Calu3 (cell line): ENCODE measurements at places on chromosomes 4 and X.
A peak's percentile ranks its signal among the peaks of the same experiment; 100 is the strongest.

DNA sequence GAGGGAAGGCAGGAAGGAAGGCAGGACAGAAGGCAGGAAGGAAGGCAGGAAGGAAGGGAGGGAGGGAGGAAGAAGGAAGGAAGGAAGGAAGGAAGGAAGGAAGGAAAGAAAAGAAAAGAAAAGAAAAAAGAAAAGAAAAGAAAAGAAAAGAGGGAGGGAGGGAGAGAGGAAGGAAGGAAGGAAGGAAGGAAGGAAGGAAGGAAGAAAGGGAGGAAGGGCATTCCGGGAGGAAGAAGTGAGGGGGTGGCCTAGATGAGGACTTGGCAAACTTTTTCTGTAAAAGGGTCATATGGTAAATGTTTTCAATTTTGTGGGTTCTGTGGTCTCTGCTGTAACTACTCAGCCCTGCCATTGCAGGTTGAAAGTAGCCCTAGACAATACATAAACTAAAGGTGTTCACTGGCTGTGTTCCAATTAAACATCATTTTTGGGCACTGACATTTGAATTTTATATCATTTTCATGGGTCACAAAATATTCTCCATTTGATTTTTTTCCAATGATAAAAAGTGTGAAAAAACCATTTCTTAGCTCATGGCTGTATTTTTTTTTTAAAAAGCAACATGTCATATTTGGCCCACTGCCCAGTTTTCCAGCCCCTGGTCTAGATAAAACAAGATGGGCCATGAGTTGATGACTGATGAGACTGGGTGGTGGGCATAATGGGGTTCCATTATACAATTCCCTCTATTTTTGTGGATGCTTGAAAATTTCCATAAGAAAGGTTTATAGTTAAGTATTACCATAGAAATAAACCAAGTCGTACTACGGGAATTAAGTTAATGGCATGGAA lies 3.1 kb downstream of the ZNF630 start:
- DNase-seq = no peak

DNA sequence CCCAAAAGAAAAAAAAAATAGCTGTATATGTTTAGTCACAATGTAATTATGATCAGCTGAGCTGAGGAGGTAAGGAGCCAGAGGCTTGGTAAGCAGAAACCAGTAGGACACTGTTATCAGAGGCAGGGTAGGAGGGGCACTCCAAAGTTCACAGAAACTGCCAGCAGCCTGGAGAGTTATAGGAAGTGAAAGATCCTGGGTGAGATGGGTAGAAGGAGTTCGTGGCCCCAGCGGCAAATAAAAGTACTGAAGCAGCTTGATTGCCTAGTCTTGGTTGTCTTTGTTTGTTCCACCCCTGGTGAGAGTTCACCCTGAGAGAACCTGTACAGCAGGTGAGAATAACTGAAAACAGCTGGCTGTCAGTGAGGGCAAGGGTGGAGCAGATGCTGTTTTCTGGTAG lies 340.8 kb downstream of the ADGRL3 start:
- peak; percentile 28 for DNase-seq

GRCh38 chrX:153530411-153531129 lies 13.1 kb downstream of the ATP2B3 start:
- DNase-seq = no peak

DNA sequence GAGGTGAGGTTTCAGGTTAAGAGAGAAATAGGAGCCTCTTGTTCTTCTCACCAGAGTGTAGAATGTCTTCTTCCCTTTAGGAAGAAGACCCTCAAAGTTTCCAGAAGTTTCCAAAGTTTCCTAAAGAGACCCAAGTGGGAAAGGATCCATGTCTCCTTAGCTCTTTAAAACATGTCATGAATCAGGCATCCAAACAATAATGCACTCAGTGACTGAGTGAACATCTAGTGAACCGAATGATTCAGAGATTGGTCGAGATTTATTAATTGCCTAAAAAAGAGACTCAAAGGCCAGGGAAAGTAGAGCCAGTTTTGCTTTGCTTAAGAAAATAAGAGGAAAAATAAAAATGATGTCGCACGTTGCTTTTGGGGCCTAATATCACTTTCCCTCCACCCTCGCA lies 29.4 kb downstream of the FGF5 start:
- no peak for DNase-seq

- DNase-seq = no peak
Measured at GRCh38 chr4:149553959-149554520, 261.6 kb downstream of the IQCM start.

DNA sequence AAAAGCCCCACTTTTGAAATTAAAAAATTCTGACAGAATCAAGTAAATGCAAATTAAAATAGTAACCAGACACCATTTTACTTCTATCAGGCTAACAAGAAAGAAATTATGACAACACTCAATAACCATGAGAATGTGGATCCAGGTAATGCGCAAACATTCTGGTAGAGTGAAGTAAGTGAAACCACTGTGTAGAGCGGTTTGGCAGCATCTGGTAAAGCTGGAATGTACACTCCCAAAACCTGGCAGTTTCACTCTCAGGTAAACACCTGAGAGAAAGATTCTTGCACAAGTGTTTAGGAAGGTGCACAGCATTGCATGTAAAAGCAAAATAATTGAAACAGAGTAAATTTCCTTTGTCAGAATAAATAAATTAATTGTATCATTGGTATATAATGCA lies 81.8 kb downstream of the TRIML1 start:
- DNase-seq = no peak

DNA sequence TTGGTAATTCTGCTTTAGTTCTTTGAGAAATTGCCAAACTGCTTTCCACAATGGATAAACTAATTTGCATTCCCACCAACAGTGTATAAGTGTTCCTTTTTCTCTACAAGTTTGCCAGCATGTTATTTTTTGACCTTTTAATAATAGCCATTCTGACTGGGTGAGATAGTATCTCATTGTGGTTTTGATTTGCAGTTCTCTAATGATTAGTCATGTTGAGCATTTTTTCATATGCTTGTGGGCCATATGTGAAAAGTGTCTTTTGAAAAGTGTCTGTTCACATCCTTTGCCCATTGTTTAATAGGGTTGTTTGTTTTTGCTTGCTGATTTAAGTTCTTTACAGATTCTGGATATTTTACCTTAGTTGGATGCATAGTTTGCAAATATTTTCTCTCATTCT lies 25.9 kb downstream of the ENPEP start:
- no peak for DNase-seq

- no peak for DNase-seq
Measured at GRCh38 chr4:17515445-17516407, 761 bp downstream of the CLRN2 start.

DNA sequence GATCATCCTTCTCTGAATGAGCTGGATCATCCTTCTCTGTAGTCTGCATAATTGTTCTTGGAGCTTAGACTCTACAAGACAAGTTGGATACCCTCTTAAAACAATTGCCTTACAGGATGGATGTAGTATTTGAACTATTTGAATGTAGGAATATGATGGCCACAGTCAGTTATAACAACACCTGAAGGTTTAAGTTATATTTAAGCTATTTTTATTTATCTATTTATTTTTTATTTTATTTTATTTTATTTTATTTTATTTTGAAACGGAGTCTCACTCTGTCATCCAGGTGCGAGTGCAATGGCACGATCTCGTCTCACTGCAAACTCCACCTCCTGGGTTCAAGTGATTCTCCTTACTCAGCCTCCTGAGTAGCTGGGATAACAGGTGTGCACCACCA lies 149.9 kb upstream of the SLIT2 start:
- DNase-seq = no peak

GRCh38 chr4:153555730-153556434 lies 89.7 kb downstream of the TMEM131L start:
- no peak for DNase-seq

DNA sequence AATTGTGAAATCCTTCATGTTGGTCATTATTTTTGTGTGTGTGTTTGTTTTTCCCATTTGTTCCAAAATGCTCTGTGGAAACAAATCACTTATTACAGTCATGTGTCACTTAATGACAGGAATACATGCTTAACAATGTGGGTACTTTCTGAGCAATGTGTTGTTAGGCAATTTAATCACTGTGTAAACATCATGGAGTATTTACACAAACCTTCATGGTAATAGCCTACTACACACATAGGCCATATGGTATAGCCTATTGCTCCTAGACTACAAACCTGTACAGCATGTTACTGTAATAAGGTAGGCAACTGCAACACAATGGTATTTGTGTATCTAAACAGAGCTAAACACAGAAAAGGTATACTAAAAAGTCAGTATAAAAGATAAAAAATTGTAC lies 388.9 kb upstream of the PPP1R2C start:
- DNase-seq = no peak

- no peak for DNase-seq
Measured at GRCh38 chr4:129966175-129966574, 870.2 kb downstream of the C4orf33 start.

GRCh38 chr4:91527056-91527455 lies 776.7 kb upstream of the GRID2 start:
- no peak for DNase-seq

DNA sequence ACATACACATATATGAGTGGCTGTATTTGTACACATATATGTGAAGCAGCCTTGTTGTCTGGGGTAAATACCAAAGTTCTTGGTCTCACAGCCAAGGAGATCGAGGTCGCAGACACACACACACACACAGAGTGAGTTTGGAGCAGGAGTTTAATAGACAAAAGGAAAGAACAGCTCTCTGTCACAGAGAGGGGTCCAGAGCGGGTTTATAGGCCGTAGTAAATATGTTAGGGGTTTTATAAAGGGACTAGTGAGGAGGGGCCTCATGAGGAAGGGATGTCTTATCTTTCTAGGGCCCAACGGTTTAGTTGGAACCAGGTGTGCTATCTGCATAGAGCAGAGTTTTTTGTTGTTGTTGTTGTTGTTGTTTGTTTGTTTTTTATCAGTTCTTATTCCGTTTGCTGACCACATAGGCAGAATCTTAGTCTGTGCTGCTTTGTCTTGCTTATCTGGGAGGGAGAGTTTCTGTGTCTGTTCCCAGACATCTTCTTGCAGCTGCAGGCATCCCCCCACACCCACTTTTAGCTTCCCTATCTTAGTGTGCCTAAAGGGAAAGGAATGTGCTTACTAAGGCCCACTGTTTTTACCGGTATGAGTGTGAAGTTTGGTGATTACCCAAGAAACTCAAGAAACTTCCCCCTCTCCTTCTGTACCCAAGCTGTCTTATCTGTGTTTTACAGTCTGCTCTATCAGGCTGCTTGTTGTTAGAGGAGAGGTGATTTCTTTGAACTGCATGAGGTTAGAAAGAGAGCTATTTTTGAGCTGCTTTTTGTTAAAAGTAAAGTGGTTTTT lies 91.9 kb downstream of the TENT5D start:
- DNase-seq = peak; percentile 18

- DNase-seq = no peak
Measured at GRCh38 chr4:52425751-52426326, 233.3 kb downstream of the USP46 start.

- no peak for DNase-seq
Measured at GRCh38 chr4:108166038-108166437, 2.7 kb downstream of the LEF1 start.

DNA sequence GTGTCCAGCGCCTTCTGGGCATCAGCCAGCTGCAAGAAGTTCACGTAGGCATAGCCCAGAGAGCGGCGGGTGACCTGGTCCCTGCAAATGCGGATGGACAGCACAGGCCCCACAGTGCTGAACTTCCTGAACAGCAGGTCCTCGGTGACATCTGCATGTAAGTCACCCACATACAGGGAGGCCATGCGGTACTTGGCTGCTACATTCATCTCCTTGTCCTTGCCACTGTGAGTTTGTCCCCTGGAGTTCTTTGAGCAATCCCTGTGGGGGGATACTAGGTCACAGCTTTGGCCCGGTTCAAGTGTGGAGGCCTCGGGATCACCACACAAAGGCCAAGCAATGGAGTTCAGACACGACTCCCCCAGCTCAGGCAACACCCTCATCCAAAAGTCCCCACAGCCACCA lies 776 bp downstream of the PABPC4L start:
- no peak for DNase-seq

DNA sequence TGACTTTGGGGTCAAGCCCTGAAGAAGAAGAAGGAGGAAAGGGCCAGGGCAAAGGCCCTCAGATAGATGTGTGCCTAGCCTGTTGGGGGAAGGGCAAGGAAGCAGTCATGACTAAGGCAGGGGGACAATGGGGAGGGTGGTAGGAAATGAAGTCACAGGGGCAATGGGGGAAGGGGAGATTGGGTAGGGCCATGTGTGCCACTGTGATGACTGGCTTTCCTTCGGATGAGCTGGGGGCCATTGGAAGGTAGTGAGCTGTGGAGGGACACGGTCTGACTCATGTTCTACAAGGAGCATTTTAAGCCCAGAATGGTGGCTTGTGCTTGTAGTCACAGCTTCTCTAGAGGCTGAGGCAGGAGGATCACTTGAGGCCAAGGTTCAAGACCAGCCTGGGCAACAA lies 642.0 kb downstream of the MID1IP1 start:
- DNase-seq = no peak

- DNase-seq = no peak
Measured at GRCh38 chrX:139795196-139795595, 87.2 kb upstream of the MCF2 start.

DNA sequence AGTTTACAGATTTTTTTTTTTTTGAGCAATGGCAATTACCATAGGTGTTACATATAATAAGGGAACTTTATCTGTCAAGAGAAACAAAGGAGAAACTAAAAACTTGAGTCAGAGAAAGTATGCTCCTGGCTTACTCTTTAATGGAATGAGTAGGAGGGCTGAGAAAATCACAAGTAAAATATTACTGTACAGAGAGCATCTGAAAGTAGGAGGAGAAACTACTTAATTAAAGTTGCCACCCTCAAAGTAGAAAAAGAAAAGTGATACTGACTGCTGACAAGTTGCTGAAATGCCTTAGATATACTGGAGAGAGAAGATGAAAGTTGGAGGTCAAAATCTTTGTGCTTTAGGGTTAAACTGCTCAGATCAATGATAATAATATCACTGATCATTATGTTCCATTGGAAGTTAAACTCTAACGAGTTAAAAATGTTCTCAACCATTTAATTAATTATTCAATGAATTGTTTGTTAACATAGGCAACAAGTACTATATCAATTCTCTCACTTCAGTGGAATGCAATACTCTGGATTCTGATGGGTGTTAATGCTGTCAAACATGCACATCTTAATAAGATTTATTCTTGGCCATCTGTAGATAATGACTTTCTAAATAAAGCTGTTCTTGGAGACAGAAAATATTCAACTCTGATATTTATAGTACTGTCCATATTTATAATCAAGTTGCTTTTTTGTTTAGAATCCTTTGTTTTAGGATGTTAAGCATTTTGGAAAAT lies 61.2 kb upstream of the CAMK2D start:
- DNase-seq = no peak

- DNase-seq = no peak
Measured at GRCh38 chr4:7901311-7901885, 38.3 kb downstream of the AFAP1 start.

DNA sequence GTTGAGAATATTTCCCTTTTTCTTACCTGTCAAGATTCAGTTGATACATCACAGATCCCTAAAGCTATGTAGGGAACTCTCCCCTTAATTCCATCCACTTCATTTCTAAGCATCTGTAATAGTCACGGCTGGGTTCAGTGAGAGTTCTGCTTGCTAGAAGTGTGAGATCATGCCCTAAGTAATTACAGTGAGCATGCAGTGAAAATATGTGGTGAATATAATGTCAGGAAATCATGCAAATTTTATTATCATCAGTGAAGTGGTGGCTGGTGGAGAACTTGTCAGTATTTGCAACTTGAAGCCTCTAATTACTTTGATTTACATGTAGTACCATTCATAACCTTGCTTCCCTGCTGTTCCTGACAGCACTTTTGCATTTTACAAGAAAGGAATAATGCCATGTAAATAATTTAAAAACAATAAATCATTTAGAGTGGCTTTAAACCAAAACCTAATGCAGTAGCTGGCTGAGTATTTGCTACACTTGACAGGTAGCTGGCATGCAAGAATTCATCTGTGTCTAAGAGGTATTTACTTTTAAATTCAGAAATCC lies 28.3 kb upstream of the CFAP299 start:
- DNase-seq = no peak

GRCh38 chr4:108834835-108835384 lies 72.1 kb upstream of the ETNPPL start:
- no peak for DNase-seq
